RWPE1 (cell line): ENCODE measurements at places on chromosomes 7 and 10.

DNA sequence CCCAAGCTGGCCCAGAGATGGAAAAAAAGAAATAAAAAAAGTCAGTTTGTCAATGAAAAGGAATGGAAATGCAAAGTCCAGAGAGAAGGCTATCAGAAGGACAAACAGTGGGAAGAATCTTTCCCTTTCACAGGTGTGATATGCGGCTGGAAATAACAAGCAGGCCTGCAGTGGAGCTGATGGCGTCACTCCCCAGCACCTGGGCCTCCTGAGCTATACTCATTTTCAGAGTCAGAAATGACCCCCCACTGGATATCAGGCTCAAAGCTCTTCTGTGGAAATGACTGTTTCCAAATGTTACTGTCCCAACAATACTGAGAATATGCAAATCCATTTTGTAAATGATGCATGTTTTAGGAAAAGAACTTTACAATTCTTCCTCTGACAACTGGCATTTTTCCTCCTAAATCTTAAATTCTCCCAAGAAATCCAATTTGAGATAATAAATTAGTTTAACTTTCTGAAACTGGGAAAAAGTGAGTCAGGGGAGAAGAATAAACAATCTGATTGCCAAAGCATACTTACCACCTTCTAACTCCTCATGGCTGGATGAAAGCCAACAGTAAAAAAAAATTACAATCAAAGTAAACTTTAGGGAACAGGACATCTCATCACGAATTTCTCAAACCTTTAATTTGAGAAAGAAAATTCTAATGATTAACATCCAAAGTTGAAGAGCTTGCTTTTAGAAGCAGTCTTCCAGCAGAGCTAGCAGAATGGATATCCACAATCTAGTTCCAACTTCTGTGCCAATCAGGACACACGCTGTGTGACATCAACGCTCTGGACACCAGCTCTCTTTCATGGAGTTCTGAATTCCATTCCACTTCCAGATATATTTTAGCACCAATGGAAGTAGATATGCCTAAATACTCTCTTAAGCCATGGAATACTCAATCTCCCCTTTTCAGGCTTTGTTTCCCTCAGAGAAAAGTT is 5.3 kb upstream of the CUZD1 start:
- no peak for DNase-seq

GRCh38 chr7:129188892-129189660 is 643 bp downstream of the SMO start:
- DNase-seq, result no peak

GRCh38 chr7:37342688-37343471 is 105.8 kb downstream of the ELMO1 start:
- DNase-seq, result no peak

- DNase-seq, result no peak
Measured at GRCh38 chr7:129557686-129558481, 53.6 kb upstream of the NRF1 start.

DNA sequence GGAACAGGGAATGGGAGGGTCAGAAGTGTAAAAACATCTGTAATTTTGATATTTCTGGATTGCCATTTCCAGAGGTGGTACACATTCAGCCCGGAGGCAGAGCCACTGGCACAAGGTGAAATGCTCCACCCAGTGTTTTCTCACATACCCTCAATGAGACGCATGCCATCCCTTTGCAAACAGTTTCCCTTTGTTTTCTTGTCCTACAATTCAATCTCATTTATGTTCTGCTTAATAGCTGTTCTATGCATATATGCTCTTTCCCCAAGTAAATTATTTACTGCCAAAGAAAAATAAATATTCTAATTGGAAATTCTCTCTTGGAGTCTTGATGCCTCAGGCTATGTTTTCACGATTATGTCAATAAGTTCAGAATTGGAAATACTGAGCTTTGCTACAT is 369.7 kb upstream of the AKR1E2 start:
- no peak for DNase-seq

DNA sequence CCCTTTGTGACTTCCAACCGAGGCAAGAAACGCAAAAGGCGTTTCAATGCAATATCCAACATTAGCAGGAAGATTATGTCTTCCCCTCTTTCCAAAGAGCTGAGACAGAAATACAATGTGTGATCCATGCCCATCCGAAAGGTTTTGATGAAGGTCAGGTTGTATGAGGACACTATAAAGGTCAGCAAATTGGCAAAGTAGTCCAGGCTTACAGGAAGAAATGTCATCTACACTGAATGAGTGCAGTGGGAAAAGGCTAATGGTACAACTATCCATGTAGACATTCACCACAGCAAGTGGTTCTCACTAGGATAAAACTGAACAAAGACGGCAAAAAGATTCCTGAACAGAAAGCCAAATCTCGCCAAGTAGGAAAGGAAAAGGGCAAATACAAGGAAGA is 27.8 kb upstream of the DNA2 start:
- no peak for DNase-seq

DNA sequence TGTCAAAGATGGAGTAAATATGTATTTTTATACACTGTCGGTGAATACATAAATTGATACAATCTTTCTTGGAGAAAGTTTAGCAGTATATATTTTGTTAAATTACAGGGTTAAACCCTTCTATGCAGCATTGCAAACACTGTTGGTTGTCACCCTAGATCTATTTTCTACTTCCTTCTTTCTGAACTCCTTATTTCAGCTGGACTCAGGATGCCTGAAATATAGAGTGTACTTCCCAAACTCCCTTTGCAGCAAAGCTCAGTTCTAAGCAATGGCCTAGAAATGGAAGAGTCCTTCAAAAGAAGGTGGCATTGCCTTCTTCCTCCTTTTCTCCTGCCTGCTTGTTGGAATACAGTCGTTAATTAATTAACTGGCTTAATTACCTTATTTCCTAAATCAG is 20.6 kb downstream of the CUBN start:
- no peak for DNase-seq

DNA sequence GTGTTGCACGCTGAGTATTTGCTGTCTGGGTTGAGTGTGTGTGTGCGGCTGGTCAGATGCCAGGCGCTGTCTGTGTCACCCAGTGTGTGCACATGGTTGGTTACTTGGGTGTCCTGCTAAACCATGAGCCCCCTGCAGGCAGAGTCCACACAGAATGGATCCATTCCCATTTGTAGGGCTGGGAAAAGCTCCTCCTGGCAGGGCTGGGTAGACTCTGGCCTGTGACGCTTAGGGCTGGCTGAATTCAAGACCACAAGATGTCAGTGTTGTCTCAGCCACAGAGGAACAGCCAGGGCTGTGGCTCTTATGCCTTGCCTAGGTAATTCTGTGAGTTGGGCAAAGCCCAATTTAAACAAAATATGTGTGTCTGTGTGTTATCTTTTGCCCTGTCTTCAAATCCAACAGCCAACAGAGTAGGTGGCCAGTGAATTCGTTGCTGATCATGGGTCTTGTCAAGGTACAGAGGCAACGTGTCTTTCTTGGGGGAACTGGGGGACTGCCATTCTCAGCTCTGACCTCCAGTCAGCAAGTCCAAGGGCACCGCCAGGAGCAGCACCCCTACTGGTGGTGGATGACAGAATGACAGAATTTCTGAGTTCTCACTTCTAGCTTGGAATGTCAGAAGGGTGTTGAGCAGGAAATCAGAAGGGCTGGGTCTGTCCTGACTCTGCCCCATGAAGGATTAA is 285.1 kb downstream of the CCSER2 start:
- DNase-seq, result peak; percentile 49

DNA sequence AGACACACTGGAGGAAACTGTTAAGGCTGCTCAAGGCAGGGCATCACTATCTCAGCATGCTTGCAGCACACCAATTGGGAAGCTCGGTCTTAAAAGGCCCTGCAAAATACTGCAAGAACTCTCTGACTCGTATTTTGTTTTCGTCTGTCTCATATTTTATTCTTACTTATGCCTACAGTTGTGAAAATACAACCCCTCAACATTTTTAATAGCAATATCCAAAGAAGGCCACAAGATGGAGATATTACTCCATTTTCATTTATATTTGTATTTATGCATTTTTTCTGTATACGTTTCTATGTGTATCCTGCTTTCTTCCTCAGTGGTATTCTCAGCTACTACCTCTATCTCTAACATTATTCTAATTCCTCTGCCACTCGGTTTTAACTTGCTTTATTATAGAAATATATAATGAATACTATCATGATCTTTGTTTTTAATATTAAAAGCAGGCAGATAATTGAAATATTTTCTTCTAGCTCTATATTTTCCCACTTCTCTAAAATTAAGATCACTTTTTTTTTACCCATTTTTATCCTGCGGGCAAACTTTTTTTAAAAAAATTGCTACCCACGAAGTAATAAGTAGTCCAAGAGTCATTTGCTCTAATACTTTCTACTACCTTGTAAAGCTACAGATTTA is 10.0 kb downstream of the DNAJC1 start:
- no peak for DNase-seq

- no peak for DNase-seq
Measured at GRCh38 chr10:116464257-116464656, 36.6 kb downstream of the PNLIPRP3 start.

DNA sequence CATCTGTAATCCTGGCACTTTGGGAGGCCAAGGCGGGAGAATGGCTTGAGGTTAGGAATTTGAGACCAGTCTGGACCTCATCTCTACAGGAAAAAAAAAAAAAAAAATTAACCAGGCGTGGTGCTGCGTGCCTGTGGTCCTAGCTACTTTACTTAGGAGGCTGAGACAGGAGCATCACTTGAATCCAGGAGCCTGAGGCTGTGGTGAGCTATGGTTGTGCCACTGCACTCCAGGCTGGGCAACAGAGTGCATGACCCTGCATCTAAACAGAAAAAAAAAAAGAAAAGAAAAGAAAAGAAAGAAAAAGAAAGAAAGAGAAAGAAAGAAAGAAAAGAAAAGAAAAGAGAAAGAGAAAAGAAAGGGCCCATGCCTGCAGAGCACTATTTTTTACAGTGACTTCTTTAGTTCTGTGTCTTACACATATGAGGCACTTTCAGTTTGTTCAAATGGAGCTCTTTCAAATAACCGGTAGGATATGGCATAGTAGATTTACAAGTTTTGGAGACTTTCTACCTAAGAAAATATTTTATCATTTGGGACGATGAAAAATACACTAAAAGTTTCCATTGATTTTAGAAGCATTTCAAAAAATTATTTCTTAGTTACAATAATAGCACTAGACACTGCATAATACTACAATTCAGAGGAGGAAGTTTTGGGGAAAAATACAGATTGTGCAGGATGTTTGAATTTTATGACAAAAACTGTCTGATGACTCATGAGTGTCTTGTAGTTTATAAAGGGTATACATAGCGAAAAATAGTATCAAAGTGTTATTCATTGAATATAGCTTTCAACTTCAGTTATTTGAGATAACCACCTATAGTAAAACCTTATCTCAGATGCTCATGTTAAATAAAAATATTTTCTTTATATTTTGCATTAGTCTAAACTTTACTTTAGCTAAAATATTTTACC is 75.9 kb downstream of the MDFIC start:
- DNase-seq, result no peak

DNA sequence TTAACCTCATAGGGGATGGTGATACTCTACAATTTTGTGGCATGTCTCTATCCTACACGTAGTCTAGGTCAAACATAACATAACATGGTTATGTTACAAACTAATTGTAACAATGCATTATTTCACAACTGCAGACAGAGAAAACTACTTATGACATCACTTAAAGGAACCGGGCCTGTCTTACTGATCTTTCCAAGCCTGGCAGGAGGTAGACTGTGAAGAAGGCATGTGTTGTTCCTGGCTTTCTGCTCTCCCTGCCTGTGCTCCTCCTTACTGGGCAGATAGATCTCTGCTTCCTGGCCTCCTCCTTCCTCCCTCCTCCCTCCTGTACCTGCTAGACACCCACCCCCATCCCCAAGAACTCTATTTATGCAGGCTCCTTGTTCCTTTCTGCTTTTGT is 5.4 kb downstream of the CACNB2 start:
- no peak for DNase-seq

DNA sequence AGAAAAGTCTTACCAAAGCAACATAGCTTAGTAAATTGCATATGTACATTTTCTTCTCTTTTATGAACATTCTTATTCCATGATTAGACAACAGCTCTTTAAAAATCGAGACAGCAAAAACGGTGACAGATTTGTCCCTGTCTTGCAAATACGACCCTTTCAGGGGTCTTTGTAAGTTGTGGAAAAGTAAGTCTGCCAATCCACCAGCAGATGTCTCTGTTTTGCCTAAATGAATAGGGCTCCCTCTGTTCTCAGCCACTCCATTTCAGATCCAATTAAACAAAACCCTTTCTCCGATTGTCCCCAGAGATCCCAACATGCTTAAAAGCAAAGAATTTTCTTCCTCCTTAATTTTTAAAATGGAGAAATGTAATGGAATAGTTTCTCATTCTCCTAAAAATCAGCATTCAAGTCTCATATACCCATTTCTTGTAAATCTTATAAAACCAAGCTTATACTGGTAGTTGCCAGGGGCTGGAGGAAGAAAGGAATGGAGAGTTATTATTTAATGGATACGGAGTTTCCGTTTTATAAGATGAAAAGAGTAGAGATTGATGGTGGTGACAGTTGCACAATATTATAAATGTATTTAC is 61.0 kb upstream of the NFE2L3 start:
- DNase-seq, result peak; percentile 57

GRCh38 chr10:97278491-97278989 is 13.9 kb downstream of the ARHGAP19 start:
- DNase-seq, result peak; percentile 65

DNA sequence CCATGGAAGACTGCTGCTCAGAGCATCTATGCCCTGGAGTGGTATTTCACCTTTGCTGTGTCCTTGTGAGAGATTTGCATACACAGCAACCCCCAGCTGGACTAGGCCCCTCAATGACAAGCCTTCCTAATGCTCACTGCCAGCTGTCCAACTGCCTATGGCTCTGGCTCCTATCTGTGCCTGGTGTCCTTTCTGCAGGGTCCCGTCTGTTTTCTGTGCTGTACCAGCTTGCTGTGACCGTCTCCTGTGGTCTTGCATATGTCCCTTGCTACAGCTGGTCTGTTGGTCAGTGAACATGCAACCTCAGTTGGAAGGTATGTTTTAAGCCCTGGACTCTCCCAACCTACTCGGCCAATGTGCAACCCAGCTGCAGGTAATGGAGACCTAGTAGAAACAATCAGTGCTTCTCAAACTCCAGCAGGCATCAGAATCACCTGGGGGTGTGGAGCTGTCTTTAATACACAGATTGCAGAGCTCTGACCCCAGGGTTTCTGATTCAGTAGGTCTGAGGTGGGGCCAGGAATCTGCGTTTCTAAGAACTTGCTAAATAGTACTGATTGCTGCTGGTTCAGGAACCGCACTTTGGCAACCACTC is 306.4 kb upstream of the ZNF32 start:
- DNase-seq, result no peak

DNA sequence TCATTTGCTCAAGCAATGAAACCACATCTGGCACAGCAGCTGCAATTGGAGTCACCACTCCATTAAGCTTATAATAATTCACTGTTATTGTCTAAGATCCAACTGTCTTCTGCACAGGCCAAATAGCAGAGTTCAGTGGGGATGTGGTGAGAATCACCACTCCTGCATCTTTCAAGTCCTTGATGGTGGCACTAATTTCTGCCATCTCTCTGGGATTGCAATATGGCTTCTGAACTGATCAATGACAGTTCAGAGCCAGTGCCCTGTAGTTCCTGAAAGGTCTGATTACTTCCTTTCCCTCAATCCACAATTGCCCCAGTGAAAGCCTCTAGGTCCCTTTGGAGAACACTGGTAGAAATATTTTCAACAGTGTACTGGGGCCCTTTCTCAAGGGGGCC is 6.4 kb downstream of the IGFBP1 start:
- no peak for DNase-seq

- DNase-seq, result no peak
Measured at GRCh38 chr7:146499970-146500369, 383.4 kb downstream of the CNTNAP2 start.

- no peak for DNase-seq
Measured at GRCh38 chr7:50287129-50287528, 17.4 kb upstream of the IKZF1 start.
